Activated naive CD4-positive, alpha-beta T cell treated with anti-CD3 and anti-CD28 coated beads for 36 hours (primary cell): ENCODE measurements at places on chromosomes 1 and 21. TPM values are rescaled to one million over a fixed set of nuclear protein-coding genes. Genes with fewer than 3 reads are reported as not detected.

GRCh38 chr1:91546876-91547275, 46.2 kb downstream of the CDC7 start:
- no peaks in the 10 kb centered on the region for H3K36me3 ChIP-seq
- H3K27me3 ChIP-seq = no peaks in the 10 kb centered on the region
- H3K27ac ChIP-seq = no peak overlapping the region

DNA sequence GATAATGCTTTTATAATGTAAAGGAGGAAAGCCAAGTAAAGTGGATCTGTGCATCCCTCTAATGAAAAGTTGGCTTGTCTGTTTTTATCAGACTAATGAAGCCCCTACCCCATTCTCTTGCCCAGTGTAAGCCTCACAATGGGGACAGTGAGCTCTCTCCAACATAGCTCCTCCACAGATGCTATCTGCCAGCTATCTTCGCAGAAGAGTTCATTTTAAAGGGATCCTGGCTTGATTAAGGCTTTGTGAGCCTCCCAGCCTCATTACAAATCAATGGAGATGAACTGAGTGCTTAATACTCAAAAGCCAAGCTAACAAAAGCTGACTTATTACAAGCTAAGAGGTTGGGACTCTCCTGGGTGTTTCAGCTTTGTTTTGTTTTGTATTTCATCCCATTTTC, 514.7 kb downstream of the NUF2 start:
- H3K27me3 ChIP-seq = no peaks in the 10 kb centered on the region
- DNase-seq = no peak
- H3K36me3 ChIP-seq = no peaks in the 10 kb centered on the region
- H3K27ac ChIP-seq = no peak overlapping the region

- peaks cover 18% of the 10 kb centered on the region for H3K36me3 ChIP-seq
- no peak overlapping the region for H3K27ac ChIP-seq
- H3K4me3 ChIP-seq = no peak overlapping the region
Observed at GRCh38 chr21:43908167-43908566, 43.1 kb downstream of the AGPAT3 start.

GRCh38 chr1:110582378-110582777, 23.8 kb downstream of the KCNA2 start:
- H3K36me3 ChIP-seq = no peaks in the 10 kb centered on the region
- no peak overlapping the region for H3K4me3 ChIP-seq
- H3K27ac ChIP-seq = no peak overlapping the region
- no peak for DNase-seq
- H3K27me3 ChIP-seq = peaks cover 4% of the 10 kb centered on the region
- no peaks in the 10 kb centered on the region for H3K4me1 ChIP-seq

GRCh38 chr1:107405236-107405635, 264.4 kb downstream of the NTNG1 start:
- no peak overlapping the region for H3K27ac ChIP-seq
- no peak for DNase-seq
- H3K4me1 ChIP-seq = no peaks in the 10 kb centered on the region

DNA sequence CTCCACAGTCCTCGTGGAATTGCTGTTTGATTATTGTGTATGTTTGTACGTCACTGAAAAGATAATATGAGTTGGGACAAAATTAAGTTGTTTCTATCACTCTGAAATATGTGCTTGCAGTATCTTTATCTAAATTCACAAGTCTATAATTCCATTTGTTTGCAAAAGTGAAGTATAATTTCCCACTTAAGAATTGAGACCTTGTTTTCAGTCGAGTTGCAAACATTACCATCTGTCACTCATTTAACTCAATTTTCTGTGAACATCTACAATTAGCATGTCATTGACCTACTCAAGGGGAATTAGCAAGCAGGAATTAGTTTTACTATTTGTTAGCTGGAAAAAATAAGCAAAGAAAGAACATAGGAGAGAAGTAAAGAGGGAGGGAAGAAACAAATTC, 195.8 kb downstream of the TPR start:
- no peak overlapping the region for H3K27ac ChIP-seq
- peaks cover 7% of the 10 kb centered on the region for H3K4me1 ChIP-seq
- no peak overlapping the region for H3K4me3 ChIP-seq

Gene MFSD2A
- total RNA-seq = 4.5 TPM

Gene S100A7A
- total RNA-seq = not detected

Gene F13B
- not detected for total RNA-seq
